ENCODE measurements at places on chromosomes 7 and 10. TPM values are rescaled to one million over a fixed set of nuclear protein-coding genes. Genes with fewer than 3 reads are reported as not detected.

GRCh38 chr7:603152-603951, 83.7 kb upstream of the PDGFA start:
- no peaks in the 10 kb centered on the region for H3K27me3 ChIP-seq
- H3K36me3 ChIP-seq: no peaks in the 10 kb centered on the region
- no peak overlapping the region for H3K4me3 ChIP-seq
- peaks cover 2% of the 10 kb centered on the region for H3K4me1 ChIP-seq
- no peak for DNase-seq
- H3K27ac ChIP-seq: no peak overlapping the region

GJD4 gene
- not detected for total RNA-seq

FAM107B gene
- total RNA-seq: 26.2 TPM

- no peak overlapping the region for H3K4me3 ChIP-seq
- H3K27ac ChIP-seq: no peak overlapping the region
- H3K27me3 ChIP-seq: peaks cover 27% of the 10 kb centered on the region
- DNase-seq: no peak
- H3K36me3 ChIP-seq: no peaks in the 10 kb centered on the region
- H3K4me1 ChIP-seq: no peaks in the 10 kb centered on the region
Observed at GRCh38 chr10:93573051-93573909, 6.8 kb downstream of the FFAR4 start.

DNA sequence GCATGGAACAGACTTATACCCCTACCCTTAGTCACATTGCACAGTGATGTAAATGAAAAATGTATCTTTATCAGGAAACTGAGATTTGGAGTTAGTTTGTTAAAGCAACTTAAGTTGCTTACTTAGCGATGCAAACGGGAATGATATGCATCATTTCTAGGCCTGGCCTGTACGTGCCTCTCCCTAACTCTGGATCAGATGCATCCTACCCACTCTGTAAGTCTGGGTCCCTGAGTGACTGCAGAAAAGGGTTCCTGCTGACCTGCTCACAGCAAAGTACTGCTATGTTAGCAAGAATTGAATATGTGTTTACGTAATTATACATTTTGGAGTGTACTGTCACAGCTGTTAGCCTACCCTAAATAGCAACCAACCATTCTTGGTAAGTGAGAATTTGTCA, 30.7 kb upstream of the PRTFDC1 start:
- H3K27me3 ChIP-seq: no peaks in the 10 kb centered on the region
- DNase-seq: no peak
- no peaks in the 10 kb centered on the region for H3K36me3 ChIP-seq
- H3K27ac ChIP-seq: no peak overlapping the region
- no peak overlapping the region for H3K4me3 ChIP-seq

POM121 gene
- total RNA-seq: 60.0 TPM

SPAM1 gene
- total RNA-seq: not detected

GRCh38 chr10:48653347-48653746, 31.3 kb upstream of the WDFY4 start:
- no peaks in the 10 kb centered on the region for H3K27me3 ChIP-seq
- no peaks in the 10 kb centered on the region for H3K36me3 ChIP-seq
- no peak overlapping the region for H3K4me3 ChIP-seq
- no peak for DNase-seq

GRCh38 chr7:64558781-64559180, 4.1 kb downstream of the ZNF680 start:
- H3K36me3 ChIP-seq: no peaks in the 10 kb centered on the region
- H3K27ac ChIP-seq: no peak overlapping the region
- H3K4me1 ChIP-seq: no peaks in the 10 kb centered on the region
- H3K27me3 ChIP-seq: no peaks in the 10 kb centered on the region
- DNase-seq: no peak

PGAM2 gene
- 1.4 TPM for total RNA-seq
